ENCODE measurements at places on chromosomes 5 and 9.

DNA sequence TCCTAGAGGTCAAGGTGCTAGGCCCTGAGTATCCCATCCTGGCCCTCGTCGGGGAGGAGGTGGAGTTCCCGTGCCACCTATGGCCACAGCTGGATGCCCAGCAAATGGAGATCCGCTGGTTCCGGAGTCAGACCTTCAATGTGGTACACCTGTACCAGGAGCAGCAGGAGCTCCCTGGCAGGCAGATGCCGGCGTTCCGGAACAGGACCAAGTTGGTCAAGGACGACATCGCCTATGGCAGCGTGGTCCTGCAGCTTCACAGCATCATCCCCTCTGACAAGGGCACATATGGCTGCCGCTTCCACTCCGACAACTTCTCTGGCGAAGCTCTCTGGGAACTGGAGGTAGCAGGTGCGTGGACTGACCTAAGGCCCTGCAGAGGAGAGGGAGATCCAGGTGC lies 7.9 kb downstream of the BTNL9 start:
- no peak for DNase-seq

DNA sequence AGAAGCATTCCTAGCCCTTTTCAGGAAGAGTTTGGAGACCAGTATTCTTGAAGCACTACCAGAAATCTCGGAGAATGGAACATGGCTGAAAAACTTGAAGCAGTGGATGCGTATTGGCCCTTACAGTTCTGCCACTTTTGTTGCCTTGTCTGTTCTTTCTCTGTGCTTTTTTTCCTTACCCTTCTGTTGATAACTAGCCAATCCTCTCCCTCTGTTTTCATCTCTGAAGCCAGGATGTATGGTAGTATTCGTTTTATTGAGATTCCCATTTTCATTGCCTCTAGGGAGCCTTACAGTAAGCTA lies 564 bp upstream of the CCNH start:
- DNase-seq, result no peak

DNA sequence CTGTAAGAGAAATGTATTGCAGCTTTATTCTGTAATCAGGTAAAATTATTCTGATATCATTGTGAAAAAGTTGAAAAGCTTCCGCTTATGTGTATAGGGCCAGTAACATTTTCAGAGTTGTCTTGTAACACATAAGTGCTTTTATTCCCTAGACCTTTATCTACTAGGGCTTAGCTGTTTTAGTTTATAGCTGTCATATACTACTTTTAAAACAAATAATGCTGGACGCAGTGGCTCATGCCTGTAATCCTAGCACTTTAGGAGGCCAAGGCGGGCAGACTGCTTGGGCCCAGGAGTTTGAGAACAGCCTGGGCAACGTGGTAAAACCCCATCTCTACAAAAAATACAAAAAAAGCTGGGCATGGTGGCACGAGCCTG lies 33.1 kb downstream of the SLC25A51 start:
- no peak for DNase-seq

DNA sequence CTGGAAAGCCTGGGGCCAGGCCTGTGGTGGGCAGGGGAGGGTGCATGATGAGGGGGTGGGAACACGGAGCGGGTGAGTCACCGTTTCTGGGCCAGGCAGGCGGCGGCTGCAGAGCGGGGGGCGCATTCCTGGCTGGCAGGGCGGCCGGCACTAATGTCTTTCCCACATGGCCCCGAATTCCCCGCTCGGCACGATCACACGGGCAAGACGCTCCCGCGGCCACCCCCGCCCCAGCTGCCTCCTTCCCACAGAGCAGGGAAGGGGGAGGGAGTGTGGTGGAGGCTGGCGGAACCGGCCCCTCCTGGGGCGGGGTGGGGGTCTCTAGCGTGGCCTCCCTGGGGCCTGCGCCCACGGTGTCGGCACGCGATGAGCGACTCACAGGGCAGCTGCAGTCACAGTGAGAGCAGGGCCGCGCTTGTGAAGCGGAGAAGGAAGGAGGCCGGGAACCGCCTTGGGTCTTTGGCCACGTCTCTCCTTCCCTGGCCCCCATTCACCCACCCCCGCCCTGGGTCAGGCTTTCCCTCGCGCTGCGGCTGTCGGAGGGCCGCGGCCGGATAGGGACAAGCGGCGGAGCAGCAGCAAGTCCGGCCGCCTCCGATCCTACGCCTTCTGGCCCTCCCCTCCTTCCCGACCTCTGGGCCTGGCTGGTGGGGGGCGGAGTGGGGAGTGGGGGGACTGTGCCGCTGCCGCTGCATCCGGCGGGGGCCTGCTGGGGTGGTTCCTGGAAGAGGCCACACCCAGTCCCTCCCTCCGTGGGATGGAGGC lies 48.9 kb downstream of the CXXC5 start:
- no peak for DNase-seq

DNA sequence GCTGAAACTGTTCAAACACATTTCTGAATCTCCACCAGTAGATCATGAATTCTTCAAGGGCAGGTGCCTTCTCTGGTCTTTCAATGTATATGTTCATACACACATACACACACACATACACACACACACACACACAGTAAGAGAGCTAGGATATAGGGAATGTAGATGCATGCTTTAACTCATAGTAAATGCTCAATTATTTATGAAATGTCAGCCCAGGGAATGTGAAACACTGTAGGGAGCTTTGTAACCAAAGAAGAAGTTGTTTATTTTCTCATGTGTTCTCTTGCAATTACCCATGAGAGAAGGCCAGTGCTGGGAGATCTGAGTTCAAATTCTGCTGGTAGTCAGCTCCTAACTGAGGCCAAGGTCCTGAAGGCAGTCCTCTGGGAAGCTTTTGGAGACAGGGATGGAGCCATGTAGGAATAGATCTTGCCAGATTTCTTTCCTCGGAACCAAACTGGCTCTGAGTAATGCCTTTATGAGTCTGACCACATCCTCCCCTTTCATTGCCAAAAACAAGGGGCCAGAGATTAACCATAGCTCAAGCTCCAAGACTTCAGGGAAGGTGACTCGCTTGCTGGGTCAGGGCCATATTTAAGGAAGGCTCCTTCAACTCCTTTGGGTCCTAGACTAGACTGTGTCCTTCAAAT lies 487.0 kb upstream of the TNC start:
- no peak for DNase-seq

GRCh38 chr9:11755951-11756350 lies 937.2 kb upstream of the TYRP1 start:
- DNase-seq, result no peak

DNA sequence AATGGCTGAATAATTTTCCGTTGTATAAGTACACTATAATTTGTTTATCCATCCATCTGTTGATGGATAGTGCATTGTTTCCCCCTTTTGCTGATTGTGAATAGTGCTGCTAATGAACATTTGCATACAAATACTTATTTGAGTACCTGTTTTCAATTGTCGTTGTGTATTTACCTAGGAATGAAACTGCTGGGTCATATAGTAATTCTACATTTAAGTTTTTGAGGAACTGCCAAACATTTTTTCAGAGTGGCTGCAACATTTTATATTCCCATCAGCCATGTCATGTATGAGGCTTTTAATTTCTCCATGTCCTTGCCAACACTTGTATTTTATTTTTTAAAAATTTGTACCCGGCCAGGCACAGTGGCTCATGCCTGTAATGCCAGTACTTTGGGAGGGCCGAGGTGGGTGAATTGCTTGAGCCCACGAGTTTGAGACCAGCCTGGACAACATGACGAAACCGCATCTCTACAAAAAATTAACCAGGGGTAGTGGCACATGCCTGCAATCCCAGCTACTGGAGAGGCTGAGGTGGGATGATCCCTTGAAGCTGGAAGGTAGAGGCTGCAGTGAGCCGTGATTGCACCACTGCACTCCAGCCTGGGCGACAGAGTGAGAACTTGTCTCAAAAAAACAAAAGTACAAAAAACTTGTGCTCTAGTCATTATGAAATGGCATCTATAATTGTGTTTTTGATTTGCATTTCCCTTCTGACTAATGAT lies 2.2 kb upstream of the ANXA6 start:
- no peak for DNase-seq

- DNase-seq, result no peak
These were observed 85.0 kb downstream of the CSNK1G3 start for GRCh38 chr5:123597018-123597417.

GRCh38 chr9:137171149-137171900 lies 531 bp downstream of the TMEM210 start:
- no peak for DNase-seq

DNA sequence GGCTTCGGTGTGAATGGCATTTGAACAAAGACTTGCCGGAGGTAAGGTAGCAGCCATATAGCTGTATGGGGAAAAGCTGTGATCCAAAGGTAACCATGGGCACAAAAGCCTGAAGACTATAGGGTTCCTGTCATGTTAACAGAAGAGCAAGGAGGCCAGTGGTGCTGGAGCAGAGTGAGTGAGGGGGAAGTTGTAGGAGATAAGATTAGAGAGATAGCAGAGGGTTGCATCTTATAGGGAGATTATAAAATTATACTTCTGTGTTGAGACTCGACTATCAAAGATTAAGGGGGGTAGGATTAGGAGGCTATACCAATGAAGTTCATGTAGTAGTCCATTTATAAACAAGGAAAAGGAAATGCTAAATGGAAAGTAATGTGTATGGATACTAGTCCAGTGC lies 3.3 kb downstream of the NCBP1 start:
- DNase-seq, result no peak

GRCh38 chr9:14173713-14174112 lies 140.2 kb downstream of the NFIB start:
- no peak for DNase-seq

GRCh38 chr9:131237291-131237690 lies 39.0 kb downstream of the FAM78A start:
- DNase-seq, result no peak

- DNase-seq, result no peak
These were observed 1.8 kb upstream of the RNF44 start for GRCh38 chr5:176538989-176539384.

GRCh38 chr5:69217548-69218526 lies 16.8 kb upstream of the CDK7 start:
- peak; percentile 96 for DNase-seq

DNA sequence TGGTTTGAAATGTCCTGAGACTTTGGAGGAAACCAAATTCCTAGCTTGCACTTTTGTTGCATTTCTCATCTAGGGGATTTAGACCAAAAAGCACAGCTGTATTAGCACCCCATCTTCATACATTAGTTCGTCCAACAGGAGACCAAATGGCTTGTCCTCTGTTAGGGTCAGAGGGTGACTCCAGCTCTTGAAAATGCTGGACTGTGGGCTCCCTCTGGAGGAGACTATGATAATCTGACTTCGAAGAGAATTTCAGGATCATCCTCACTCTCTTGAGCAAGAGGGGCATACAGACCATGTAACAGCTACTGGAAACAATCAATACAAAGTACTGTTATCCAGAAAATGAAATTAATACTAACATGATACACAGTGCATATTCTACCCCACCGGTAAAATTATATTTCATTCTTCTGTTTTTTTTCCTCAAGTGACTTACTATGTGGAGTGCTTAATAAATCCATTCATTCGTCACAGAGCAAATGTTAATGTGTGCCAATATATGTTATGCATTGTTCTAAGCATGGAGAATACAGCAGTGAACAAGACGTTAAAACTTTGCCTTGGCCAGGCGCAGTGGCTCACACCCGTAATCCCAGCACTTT lies 63.7 kb upstream of the PPP2CA start:
- peak; percentile 70 for DNase-seq

- DNase-seq, result peak; percentile 87
These were observed at the start of gene RGS14 for GRCh38 chr5:177357459-177358351. Gene RGS14, plus strand, starts transcription at chr5:177357924. Its CDS starts 101 bp downstream, at chr5:177358025.

DNA sequence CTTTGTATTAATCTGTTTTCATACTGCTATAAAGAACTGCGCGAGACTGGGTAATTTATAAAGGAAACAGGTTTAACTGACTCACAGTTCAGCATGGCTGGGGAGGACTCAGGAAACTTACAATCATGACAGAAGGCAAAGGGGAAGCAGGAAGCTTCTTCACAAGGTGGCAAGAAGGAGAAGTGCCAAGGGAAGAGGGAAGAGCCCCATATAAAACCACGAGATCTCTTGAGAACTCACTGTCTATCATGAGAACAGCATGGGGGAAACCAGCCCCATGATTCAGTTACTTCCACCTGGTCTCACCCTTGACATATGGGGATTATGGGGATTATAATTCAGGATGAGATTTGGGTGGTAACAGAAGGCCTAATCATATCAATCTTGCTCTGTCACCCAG lies 60.9 kb upstream of the CHD1 start:
- DNase-seq, result no peak

- no peak for DNase-seq
These were observed 28.3 kb downstream of the TCF7 start for GRCh38 chr5:134142806-134143205.

All from CD4-positive, alpha-beta T cell treated with Interleukin-2 at 100 ng/mL for 4 hours (primary cell).